ENCODE measurements at places on chromosomes 3 and 15.

GRCh38 chr15:34679291-34679690 is 75.5 kb downstream of the GJD2 start:
- DNase-seq, result no peak

- no peak for DNase-seq
Observed at GRCh38 chr3:58013099-58013498, 4.9 kb downstream of the FLNB start.

- DNase-seq, result no peak
Observed at GRCh38 chr15:70169147-70169546, 71.4 kb upstream of the TLE3 start.

GRCh38 chr3:167733961-167734497 is 663 bp downstream of the PDCD10 start:
- peak; percentile 15 for DNase-seq

GRCh38 chr3:10577486-10577885 is 72.1 kb upstream of the ATP2B2 start:
- no peak for DNase-seq
